LHCN-M2 (cell line): ENCODE measurements at places on chromosomes 13 and 19. TPM values are rescaled to one million over a fixed set of nuclear protein-coding genes. Genes with fewer than 3 reads are reported as not detected.

REX1BD gene
- total RNA-seq = 90.9 and 100 TPM in 2 replicates

DNA sequence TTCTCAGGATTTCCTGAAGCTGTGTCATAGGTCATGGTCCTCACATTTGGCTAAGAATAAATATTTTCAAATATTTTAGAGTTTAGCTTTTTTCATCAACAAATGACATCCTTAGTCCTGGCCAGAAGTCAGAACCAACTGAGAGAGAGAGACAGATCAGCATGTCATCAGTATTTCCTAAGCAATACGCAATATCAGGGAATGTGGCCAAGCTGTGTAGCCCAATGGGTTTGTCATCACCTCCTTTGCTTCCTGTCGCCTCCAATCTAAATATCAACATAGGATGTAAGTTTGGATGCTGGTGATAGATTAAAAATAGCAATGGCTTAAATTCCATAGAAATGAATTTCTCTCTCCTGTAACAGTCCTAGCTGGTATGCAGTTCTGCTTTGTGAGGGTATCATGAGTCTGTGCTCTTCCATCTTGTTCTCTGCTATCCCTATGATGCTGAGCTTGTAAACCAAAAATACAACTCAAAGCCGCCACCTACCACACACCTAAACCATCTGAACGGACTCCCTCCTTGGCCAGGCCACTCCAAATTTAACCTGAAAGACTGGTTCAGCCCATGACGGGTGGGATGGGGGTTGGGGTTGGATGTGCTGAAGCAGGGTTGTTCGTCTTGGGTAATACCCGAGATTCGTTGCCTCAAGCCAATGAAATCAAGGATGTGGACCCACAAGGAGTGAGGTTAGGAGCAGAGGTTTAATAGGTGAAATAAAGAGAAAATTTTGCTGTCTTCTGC lies 10.0 kb upstream of the IGSF23 start:
- DNase-seq = peak; percentile 62

DNA sequence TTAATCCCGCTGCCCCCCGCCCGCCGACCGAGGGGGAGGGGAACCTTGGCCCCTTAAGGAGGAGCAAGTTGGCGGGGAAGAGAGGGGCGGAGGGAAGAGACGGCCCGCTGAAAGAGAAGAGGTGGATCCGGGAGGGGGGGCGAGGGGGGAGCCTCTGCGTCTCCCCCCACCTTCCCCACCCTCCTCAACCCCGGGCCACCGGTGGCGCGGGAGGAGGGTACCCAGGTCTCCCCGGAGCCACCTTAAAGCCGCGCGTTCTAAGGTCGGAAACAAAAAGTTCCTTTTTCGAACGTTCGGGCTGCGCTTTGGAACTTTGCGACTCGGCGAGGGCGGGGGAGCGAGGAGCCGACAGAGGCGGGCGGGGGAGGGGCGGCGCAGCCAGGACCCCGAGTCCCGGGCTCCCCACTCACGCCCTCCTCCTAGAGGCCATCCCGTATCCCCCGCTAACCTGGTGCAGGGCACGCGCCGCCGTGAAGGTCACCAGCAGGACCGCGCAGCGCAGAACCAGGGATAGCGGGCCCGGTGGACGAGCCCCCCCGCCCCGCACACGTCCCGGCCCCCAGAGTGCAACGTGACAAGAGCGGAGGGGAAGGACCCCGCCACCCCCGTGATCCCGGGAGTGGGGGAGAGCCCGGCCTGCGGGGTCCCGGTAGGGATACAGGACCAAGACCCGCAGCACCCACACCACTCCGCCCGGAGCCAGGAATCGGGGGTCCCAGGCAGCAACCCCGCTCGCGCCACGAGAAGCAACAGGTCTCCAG lies 659 bp downstream of the ERF start:
- peak; percentile 55 for DNase-seq

- DNase-seq = no peak
Observed at GRCh38 chr13:44263751-44264620, 109.6 kb upstream of the SERP2 start.

GRCh38 chr19:5001615-5002014 lies 32.7 kb downstream of the KDM4B start:
- peak; percentile 54 for DNase-seq

GRCh38 chr19:10339380-10339960 lies at the start of gene ICAM3:
Gene ICAM3 (minus strand): TSS chr19:10339624. CDS start chr19:10339614, 10 bp downstream.
- DNase-seq = no peak

DNA sequence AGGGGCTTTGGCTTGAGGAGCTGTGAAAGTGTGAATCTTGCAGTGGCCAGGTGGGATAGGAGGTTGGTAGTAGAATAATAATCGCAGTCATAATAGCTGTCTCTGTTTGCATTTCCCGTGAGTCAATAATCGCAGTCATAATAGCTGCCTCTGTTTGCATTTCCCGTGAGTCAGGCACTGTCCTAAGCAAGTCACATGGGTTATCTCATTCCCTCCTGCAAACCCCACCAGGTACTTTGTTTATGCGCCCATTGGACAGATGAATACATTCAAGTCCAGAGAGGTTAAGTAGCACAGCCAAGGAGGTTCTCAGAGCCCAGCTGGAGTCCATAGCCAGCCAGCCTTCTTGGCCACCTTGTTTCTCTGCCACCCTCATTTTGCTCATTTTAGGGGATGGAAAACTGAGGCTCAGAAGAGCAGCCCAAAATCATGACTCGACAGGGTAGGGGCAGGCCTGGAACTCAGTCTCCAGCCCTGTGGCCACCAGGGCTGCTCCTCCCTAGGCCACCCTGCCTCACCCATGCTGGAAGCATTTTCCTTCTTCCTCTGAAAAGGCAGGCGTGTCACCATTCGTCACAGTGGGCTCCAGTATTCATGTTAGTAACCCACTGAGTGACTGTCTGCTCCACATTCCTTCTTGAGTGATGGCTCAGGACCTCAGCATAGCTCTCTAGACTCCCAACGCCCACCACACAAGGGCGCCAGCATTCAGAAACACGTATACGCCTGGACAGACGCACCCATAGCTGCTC lies 206.2 kb downstream of the URI1 start:
- DNase-seq = no peak

DNA sequence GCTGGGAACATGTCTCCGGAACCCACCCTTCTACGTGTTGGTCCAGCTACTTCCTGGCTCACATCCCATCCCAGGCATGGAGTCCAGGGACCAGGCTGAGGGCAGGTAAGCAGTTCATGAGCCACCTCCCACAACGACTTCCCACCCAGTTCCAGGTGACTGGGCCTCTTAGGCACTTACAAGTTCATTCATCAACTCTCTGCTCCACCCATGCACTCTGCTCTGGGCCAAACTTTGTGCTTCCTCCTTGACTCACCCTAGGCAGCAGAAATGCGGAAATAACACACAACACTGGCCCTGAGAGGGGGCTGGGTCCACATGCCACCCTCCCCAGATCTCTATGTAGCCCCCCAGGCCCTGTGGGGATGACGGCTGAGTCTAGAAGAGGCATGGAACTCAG lies 20.5 kb downstream of the IQCN start:
- no peak for DNase-seq

GRCh38 chr19:32201636-32202051 lies 143.8 kb upstream of the ZNF507 start:
- no peak for DNase-seq

GRCh38 chr13:24027494-24027893 lies 130.2 kb upstream of the C1QTNF9B start:
- DNase-seq = no peak

GRCh38 chr19:46932346-46932745 lies 71.5 kb downstream of the ARHGAP35 start:
- DNase-seq = peak; percentile 60

GRCh38 chr13:107743526-107743925 lies 471.8 kb downstream of the LIG4 start:
- no peak for DNase-seq

ZNF549 gene
- total RNA-seq = 5.9 and 6.0 TPM in 2 replicates

ZNF419 gene
- total RNA-seq = 9.2 and 26.0 TPM in 2 replicates

DNA sequence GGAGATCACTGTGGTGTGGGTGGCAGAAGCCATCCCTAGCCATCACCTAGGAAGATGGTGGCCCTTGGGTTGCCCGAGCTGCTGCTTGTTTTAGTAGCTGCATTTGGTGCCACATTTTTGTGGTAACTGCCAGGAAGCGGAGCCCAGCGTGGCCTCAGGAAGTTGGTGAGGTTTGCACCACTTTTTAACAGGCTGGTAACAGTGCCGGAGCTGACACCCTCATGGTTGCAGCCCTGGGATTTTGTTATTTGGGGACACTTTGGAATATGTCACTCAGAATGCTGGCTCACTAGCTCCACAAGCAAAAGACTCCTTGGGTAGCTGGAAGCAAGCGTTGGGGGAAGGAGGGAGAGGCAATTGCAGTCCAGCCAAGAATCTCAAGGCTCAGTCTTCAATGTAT lies 22.1 kb downstream of the ACTN4 start:
- DNase-seq = no peak

GRCh38 chr13:109345433-109345941 lies 440.9 kb downstream of the IRS2 start:
- peak; percentile 77 for DNase-seq

GRCh38 chr13:111530137-111530870 lies 209.9 kb downstream of the TEX29 start:
- DNase-seq = no peak

DNA sequence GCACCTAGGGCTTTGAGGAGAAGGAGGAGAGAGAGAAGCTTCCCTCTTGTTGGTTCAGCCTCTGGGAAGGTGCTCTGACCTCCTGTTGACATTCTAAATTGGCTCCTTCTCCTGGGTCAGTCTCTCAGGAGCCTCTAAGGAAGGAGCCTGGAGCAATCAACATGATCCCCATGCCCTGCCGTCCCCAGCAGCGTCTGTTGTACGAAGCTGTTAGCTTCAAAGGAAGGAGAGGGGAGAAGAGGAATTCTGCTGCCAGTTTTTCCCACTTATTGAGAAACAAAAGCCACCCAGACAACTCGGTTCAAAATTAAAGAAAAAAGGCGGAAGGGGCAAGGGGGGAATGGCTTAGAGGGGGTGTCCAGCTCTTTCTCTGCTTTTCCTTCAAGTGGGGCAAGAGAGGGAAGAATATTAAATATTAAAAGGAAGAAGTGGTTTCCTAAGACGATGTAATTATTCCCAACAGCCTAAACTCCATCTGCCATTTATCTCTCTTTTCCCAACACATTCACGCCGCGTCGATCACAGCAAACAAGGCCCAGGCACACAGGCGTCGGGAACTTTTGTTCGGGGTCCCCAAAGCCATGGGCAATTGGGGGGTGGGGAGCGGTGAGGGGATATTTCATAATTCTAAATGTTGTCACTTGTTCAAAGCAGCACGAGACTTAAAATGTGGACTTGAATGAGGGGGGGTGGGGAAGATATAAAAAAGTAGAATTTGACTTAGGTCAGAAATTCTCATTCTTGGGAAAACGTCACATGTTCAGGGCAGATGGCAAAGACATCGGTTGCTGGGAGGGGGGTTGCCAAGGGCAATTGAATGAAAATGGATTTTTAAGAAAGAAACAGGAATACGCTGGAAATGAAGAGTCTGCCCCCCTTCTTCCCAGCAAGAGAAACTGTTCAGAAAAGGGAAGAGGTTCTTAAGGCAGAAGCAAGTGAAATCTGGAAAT lies 116.8 kb upstream of the CACNA1A start:
- no peak for DNase-seq

DNA sequence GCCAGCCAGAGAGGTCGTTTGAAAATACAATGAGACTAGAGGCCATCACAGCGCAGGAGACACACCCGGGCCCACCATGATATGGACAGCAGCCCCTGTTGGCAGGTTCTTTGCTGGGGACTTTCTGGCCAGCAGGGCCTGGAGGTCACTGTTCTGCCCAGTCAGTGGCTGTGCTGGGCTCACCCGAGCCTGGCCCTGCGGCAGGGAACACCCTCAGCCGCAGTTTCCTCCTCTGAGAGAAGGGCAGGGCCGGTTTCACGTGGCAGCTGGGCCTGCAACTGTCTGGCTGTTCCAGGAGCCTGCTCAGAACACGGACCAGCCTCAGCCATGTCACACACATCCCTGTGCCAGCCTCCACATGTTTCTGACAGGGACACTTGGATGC lies 39.4 kb downstream of the ADPRHL1 start:
- DNase-seq = peak; percentile 71

- no peak for DNase-seq
Observed at GRCh38 chr13:70842062-70842644, 733.9 kb upstream of the KLHL1 start.

NKG7 gene
- total RNA-seq = not detected in 2 replicates

DNA sequence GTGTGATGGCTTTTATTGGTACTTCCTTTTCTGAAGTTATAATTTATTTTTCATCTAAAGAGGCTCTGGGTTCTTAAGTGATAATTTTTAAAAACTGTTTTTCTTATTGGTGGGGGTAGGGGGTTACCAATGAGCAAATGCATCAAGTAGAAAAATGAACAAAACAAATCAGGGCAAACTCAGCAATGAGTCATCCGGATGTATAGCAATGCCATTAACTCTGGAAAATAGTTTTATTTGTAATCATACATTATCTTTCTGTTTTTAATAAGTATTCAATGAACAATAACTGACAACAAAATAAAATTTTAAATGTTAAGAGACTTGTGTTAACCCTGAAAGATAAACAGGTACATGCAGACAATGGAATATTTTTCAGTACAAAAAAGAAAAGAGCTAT lies 67.6 kb downstream of the UFM1 start:
- DNase-seq = no peak

DNA sequence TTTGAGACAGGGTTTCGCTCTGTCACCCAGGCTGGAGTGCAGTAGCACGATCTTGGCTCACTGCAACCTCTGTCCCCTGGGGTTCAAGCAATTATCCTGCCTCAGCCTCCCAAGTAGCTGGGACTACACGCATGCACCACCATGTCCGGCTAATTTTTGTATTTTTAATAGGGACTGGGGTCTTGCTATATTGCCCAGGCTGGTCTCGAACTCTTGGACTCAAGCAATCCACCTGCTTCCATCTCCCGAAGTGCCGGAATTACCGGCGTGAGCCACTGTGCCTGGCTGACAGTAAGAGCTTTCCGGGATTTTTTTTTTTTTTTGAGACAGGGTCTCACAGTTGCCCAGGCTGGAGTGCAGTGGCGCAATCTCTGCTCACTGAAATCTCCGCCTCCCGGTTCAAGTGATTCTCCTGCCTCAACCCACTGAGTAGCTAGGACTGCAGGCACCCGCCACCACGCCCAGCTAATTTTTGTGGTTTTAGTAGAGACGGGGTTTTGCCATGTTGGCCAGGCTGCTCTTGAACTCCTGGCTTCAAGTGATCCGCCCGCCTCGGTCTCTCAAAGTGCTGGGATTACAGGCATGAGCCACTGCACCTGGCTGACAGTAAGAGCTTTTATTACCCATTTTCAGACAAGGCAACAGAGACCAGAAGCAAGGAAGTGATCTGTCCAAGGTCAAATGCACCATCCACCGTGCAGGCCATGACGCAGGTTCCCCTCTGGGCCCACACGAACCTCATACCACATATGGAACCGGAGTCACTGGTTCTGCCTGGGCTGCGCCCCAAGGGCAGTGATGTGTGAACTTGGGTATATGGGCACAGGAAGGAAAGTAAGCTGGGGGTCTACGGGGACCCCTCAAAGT lies 21.0 kb downstream of the RFX1 start:
- no peak for DNase-seq
